ENCODE measurements at places on chromosomes 5 and 9.

- DNase-seq, result no peak
Measured at GRCh38 chr5:132417010-132417439, 47.5 kb downstream of the SLC22A5 start.

DNA sequence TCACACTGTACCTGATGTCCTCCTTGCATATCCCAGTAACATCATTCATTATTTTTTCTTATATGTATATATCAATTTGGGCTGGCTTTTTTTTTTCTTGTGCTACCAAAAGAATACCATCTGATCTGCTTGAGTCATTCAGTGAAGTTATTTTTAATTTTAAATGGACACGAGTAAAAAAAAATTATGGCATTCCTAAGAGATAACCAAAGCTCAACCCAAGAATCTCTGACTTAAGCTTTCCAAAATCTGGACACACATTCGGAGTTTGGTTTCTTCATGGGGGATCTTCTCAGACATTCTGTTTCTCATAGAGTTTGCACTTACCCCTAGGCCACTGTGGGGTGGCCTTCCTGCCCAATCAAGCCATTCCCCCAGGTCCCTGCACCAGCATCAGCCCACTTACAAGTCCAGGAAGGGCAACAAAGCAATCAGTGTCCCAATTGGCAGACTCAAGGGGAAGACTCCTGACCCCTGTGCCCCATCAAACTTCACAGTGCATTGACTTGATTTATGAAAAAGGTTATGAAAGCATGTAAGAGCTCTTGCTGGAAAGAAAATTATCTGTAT is 49.2 kb upstream of the SPDL1 start:
- no peak for DNase-seq

- no peak for DNase-seq
Measured at GRCh38 chr9:128986671-128987070, 39.2 kb downstream of the NUP188 start.

GRCh38 chr5:34616651-34617050 is 39.5 kb upstream of the RAI14 start:
- no peak for DNase-seq

DNA sequence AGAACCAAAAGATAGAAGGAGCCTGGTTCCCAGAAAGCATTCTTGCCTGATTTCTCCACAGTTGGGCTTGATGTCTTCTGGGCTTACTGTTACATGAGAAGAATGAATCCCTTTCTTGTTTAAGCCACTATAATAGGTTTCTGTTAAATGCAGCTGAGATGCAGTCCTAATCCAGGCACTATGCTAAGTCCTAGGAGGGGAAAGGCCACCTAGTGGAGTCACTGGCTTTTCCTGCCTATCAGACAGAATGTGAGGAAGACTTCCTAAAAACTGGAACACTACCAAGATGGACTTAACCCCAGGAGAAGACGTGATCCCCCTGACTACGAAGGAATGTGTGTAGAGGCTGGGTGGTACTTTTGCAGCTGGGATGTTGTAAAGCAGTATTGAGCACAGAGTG is 34.3 kb upstream of the FSD1L start:
- no peak for DNase-seq

DNA sequence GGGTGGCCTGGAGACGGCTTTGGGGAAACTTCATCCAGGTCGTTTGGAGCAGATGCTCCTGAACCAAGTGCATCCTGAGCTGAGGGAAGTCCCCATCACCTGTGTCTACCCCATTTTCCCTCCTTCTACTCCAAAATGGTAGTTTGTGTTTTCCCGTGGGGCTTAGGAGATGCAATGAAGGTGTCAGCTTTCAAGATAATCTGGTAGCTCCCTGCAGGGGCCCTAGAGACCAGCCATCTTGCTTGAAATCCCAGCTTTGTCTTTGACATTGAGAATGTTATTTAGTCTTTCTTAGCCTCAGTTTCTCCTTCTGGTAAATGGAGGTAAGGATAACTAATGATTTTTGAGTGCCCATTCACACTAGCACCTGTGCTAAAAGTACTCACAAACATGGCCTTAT is 77.4 kb downstream of the WWC1 start:
- DNase-seq, result no peak

DNA sequence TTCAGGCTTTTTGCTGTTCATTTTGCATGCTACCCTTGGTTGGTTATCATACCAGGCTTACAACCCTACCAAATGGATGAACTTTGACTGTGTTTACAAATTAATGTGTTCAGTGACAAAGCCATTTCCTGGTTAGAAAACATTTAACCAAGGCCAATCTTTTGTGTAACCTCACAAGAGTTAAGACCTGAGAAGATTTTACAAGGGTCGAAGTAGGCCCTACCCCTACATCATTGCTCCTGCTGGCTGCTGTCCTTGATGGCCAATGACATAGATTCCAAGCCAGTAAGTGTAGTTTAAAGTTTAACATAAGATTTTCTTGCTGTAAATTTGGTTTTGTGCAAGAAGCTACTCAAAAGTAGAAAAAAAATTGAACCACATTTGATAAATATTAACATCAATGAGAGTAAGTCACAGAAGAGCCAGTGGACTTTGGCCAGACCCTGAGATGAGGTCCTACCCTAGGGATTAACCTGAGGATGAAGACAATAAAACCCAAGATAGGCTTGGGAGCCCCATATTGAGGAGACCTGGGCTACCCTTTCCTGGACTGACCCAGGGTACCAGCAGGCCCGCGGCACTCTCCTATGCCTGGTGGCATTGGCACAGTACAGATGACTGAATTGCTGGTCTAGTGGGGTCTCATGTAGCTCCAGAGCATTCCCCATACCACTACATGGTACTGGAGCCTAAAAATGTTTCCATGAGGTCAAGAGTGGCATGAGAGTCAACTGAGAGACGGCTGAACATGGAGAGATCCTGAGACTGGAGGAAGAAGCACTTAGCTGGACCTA is 8.3 kb downstream of the C1QTNF3 start:
- DNase-seq, result no peak

DNA sequence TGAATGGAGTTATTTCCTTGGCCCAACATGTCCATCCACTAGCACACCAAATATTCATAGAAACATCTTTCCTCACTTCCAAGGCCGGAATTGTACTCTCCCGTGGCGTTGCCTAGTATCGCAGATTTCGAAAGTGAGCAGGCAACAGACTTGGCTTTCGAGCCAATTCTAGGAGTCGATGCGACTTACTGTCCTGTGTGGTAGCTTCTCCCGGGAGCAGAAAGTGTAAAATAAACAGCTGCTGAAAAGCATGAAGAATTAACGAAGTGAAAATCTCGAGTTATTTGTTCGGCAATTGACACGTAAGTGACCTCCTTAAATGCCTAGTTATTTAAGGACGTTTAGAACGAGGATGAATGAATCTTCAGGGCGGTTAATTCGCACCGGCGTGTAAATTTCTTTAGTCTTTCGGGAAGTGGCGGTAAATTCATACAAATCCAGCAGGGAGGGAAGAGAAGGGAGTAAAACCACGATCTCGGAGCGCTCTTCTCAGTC is 449 bp upstream of the PCSK5 start:
- DNase-seq, result no peak

- DNase-seq, result peak; percentile 73
Measured at GRCh38 chr5:40736103-40736875, 19.5 kb downstream of the TTC33 start.

DNA sequence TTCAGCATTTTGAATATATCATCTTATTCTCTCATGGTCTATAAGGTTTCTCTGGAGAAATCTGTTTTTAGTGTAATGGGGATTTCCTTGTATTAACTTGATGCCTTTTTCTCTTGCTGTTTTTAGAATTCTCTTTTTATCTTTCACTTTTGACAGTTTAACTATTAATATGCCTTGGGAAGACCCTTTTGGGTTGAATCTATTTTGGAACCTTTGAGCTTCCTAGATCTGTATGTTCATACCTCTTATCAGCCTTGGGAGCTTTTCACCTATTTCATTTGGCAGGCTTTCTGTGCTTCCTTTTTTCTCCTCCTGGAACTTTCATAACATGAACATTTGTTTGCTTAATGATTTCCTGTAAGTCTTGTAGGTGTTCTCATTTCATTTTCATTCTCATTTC is 22.2 kb downstream of the RCL1 start:
- DNase-seq, result no peak

GRCh38 chr5:152704286-152704685 is 299.2 kb upstream of the NMUR2 start:
- no peak for DNase-seq

- no peak for DNase-seq
Measured at GRCh38 chr5:74310386-74310785, 330.1 kb downstream of the ENC1 start.

- no peak for DNase-seq
Measured at GRCh38 chr5:88686726-88687125, 196.3 kb downstream of the MEF2C start.

DNA sequence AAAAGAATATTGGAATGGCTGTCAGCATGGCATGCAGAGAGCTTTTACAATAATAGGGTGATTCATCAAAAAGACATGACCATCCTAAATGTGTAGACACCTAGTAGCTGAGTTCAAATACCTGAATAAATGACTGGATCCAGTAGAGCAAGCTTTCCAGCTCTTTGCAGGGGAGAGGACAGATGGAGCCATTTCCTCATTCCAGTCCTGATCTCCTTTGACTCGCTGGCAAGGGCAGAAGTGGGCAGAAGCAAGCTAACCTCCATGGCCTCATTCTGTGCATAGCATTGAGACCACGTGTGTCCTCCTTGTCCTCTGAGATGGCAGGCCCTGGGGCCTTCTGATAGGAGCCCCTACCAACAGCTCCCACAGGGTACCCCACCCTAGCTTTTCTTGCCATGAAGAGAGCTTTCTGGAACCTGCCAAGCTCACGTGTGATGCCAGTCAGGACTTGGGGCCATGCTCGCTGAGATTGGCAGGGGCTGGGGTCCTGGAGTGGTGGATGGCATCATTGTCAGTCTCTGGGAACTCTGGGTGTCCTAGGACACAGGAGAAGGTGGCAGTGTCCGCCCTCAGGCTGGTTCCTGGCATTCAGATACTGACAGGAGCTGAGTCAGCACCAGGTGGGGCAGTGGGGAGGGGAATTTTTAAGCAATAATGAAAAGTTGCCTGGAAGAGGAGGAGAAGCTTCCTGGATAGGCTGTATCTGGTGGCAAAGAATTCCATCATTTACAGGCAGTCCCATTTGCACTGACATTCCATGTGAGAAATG is 33.6 kb downstream of the WWC1 start:
- DNase-seq, result no peak

DNA sequence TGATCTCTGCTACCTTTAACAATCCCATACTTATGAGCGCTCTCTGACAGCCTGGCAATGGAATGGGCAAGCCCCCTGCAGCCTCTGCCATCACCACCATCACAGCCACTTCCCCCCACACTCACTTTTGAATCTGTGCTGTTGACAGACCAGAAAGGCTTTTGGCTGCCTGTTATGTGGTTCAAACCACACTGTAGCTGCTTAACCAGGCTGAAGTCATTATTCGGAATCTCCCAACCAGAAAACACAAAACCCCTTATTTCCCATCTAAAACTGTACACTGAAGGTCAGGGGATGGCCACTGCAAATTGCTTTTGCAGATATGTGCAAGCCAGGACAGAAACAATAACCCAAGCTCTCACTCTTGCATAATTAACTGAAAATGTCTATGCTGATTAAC is 35.8 kb downstream of the PTCH1 start:
- DNase-seq, result no peak

GRCh38 chr5:74975582-74975981 is 76.8 kb downstream of the GCNT4 start:
- DNase-seq, result no peak

DNA sequence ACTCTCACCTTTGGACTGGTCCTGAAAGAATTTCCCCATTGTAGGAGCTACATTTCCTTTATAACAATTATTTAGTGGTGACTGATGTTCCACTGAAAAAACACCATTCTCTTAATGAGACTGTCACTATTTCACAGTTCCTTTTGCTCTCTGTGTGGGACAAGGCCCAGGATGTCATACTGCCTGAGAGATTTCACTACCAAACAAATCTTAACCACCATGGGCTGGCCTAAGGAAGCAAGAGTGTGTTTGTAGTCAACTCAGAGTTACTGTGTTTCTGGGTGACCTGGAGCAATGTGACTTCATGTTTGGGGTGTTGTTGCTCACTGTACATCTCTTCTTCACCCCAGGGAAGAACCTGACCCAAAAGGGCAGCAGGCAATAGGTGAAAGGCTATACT is 50.1 kb upstream of the ZNF608 start:
- no peak for DNase-seq

- DNase-seq, result no peak
Measured at GRCh38 chr5:180287868-180288267, 4.0 kb downstream of the MAPK9 start.

DNA sequence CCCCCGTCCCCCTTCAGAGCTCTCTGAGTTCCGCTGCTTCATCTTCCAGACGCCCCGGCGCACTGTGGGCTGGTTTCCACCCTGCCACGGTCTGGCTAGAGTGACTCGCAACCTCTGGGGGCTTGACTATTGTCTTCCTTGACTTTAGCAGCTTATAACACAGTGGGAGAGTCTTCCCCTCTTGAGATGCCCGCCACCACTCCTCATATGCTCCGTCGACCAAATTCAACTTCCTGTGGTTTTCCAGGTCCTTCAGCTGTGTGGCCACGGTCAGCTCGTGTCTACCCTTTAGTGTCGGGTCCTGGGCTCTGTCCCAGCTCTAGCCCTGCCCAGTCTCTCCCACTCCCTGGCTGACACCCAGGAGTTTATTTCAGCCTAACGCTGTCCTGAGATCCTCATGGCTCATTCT is 28.2 kb upstream of the NCS1 start:
- DNase-seq, result no peak

GRCh38 chr5:39356263-39356662 is 8.0 kb downstream of the C9 start:
- DNase-seq, result no peak

DNA sequence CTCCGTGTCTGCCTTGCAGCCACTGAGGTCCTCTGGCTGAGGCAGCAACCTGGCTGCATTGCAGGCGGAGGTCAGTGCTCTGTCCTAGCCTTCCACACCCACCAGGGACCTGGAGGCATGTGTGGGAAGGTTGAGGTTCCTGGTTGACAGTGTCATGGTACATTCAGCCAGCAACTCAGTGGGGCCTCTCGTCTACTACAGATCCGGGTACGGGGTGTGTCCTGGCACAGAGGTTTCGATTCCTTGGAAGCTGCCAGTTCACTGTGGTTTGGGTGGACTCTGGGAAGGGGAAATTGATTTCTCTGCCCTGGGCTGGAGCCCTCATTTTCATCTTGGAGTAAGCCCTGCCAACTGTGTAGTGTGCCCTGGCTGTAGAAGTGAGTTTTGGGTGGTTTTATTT is 45.1 kb downstream of the PDE8B start:
- DNase-seq, result no peak

GRCh38 chr5:168859471-168859870 is 280.3 kb upstream of the PANK3 start:
- DNase-seq, result no peak

DNA sequence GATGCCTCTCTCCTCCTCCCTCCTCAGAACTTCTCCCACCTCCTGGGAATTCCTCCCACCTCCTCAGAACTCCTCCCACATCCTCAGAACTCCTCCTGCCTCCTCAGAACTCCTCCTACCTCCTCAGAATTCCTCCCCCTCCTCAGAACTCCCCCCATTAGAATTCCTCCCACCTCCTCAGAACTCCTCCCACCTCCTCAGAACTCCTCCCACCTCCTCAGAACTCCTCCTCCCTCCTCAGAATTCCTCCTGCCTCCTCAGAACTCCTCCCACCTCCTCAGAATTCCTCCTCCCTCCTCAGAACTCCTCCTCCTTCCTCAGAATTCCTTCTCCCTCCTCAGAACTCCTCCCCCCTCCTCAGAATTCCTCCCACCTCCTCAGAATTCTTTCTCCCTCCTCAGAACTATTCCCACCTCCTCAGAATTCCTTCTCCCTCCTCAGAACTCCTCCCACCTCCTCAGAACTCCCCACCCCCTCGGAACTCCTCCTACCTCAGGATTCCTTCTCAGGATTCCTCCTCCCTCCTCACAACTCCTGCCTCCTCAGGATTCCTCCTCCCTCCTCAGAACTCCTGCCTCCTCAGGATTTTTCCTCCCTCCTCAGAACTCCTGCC is 23.9 kb downstream of the SLC46A2 start:
- DNase-seq, result no peak
